ENCODE measurements at places on chromosomes 11 and 22. TPM values are rescaled to one million over a fixed set of nuclear protein-coding genes. Genes with fewer than 3 reads are reported as not detected.

- no peak for DNase-seq
Observed at GRCh38 chr22:37091994-37092393, 17.5 kb downstream of the TMPRSS6 start.

GRCh38 chr11:6191742-6192141 is 7.3 kb upstream of the OR52W1 start:
- DNase-seq: no peak

DNA sequence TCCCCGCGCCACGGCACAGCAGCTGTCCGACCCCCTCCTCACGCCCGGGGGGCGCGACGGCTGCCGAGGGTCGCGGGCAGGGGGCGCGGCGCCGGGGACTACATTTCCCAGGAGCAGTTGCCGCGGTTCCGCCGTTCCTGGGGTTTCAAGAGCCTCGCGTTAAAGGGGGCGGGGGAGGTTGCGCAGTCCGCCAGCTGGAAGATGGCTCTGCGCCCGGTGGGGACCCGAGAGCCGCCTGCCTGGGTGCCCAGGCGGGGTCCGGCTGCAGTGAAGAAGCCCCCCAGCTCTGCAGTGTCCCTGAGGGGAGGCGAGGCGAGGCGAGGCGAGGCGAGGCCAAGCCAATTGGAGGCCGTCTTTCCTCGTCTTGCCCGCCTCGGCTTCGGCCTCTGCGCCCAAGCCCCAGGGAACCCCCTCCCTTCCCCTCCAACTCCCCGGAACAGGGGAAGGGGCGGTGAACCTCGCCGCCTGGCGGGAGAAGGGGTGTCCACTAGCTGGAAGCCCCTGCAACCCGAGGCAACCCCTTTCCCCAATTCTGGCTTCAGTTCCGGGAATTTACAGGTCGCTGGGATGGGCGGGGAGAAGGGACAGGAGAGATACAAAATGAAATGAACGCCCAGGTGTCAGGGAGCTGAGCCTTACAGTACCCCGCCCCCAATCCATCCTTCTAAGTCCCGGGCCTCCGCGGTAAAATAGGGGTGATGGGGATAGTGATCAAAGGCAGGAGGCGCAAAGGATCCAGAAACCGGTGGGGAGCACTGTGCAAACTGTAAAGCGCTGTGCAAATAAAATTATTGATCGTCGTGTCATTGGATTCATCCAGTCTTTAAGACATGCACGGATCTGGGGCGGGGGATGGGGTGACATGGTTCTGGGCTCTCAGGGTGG is 5.2 kb upstream of the GCAT start:
- peak; percentile 73 for DNase-seq

GRCh38 chr22:26835929-26836528 is 178.6 kb downstream of the MIAT start:
- peak; percentile 44 for DNase-seq

DNA sequence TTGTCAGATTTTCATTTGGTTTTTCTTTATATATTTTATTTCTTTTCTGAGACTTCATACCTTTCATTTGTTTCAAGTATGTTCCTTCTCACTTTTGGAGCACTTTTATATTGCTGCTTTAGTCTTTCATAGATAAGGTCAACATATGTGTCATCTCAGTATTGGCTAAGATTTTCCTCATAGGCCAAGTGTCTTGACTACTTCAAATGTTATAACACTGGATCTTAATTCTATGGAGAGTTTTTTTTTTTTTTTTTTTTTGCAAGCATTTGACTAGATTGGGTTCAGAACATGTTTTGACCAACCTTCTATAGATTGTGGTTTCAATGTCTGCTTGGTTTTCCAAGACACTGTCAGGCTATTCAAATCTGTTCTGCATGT is 69.0 kb upstream of the NARS2 start:
- no peak for DNase-seq

DNA sequence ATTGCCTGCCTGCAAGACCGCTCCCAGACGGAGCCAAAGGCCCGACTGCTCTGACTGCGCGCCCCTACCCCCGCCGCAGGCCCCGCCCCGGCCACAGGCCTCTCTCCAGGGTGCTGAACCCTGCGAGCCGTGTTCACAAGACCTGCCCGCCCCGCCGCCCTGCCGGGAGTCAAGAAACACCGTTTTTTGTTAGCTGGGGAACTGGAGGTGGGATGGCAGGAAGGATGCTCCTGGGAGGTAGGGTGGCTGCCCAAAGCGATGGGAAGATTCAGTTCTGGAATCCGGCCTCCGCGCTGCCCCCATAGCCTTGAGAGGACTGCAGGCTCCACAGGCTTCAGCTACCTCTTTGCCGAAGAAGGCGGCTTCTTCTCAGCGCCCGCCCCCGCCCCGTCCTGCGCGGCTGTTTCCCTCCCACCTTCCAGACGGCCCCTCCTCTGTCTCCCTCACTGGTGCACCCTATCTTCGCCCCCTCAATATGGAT is 2.7 kb upstream of the PDE2A start:
- peak; percentile 37 for DNase-seq

GRCh38 chr11:62413060-62413696 is 5.7 kb upstream of the SCGB1A1 start:
- no peak for DNase-seq

GRCh38 chr11:71426413-71426812 is 21.8 kb downstream of the DHCR7 start:
- no peak for DNase-seq

The RELA gene
- total RNA-seq: 95.8 TPM

The MTMR3 gene
- 92.7 TPM for total RNA-seq

The TRPC6 gene
- total RNA-seq: 15.9 TPM

The MS4A3 gene
- total RNA-seq: not detected

The CD3G gene
- total RNA-seq: not detected

The OR5B12 gene
- not detected for total RNA-seq

The ARFGAP3 gene
- 24.3 TPM for total RNA-seq

The TMEM151A gene
- 0.75 TPM for total RNA-seq

The ALDH3B2 gene
- not detected for total RNA-seq

The PTGDR2 gene
- total RNA-seq: 4.5 TPM

Data from transverse colon (tissue), 4 donors.